ENCODE measurements at places on chromosomes 16 and 17.

GRCh38 chr17:61354895-61355874 is 44.5 kb upstream of the TBX2 start:
- DNase-seq, result no peak

DNA sequence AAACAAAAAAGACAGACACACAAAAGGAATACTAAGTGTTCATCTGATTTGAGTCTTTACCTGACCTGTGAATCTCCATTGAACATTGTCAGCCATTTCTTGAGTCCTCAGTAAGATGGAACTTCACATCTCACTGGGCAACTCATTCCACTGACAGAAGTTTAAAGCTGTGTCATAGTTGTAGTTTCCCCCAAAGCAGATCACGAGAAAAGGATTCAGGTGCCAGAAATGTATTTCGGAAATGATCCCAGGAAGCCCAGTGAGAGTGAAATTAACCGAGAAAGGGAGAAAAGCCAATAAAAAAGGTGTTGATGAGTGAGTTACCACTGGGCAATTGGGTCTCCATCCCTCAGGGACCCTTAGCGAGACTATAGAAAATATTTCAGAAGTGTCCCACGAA is 6.5 kb downstream of the CHD9 start:
- DNase-seq, result no peak

- DNase-seq, result no peak
These were observed 173.8 kb downstream of the C16orf78 start for GRCh38 chr16:49547448-49547847.

GRCh38 chr17:34637548-34638525 is 58.5 kb downstream of the TMEM132E start:
- DNase-seq, result peak; percentile 67

- DNase-seq, result peak; percentile 95
These were observed 105.2 kb downstream of the RPTOR start for GRCh38 chr17:80649672-80650330.

GRCh38 chr17:77457572-77458201 is 316.9 kb downstream of the SEC14L1 start:
- DNase-seq, result no peak

GRCh38 chr17:6668727-6669425 is 17.3 kb downstream of the C17orf100 start:
- no peak for DNase-seq

DNA sequence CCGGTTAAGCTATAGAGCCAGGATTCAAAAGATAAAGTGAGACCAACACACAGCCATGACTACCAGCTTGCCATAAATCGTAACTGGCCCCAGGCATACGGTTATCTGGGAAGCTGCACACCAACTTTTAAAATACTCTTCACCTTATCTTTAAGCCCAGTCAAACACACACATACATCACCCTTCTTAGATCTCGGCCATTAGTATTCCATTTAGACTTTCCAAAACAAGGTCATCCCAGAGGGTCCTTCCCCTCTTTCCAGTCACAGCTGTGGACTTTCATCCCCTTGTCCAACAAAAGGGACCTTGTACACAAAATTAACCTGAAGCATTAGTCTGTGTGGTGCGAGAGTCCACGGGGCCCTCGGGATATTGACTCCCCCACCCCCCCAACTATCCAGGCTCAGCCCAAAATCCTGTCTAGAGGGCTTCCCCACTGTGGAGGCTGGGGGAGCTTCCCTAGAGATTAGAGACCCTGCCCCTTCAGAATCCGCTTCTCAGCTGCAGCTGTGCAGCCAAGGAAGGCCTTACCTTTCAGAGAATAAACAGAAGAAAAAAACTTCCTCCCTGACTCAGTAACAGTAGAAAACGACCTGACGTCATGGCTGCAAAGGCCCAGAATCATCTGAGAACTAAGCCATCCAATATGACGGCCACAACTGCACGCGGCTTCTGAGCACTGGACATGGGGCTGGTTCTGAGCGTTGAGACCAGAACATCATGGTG is 9.9 kb downstream of the ZFHX3 start:
- no peak for DNase-seq

GRCh38 chr17:27631411-27631760 is 398 bp downstream of the LGALS9 start:
- DNase-seq, result no peak

DNA sequence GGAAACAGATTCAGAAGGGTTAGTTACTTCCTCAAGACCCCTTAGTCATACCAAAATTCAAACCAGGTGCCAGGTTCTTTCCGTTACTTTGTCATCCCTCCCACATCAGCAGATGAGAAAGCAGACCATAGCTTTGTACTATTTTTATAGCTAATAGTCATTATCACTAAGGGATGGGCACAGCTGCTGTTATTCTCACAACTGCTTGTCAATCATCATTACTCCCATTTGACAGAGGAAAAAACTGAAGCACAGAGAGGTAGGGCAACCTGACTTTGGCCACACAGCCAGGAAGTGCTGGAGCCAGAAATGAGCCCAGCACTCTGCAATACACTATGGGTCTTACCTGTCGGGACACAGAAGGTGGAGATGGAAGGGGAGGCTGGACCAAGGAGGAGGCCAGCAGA is 30.0 kb downstream of the TEKT5 start:
- no peak for DNase-seq

- no peak for DNase-seq
These were observed 172.0 kb upstream of the CIBAR2 start for GRCh38 chr16:85284141-85284817.

DNA sequence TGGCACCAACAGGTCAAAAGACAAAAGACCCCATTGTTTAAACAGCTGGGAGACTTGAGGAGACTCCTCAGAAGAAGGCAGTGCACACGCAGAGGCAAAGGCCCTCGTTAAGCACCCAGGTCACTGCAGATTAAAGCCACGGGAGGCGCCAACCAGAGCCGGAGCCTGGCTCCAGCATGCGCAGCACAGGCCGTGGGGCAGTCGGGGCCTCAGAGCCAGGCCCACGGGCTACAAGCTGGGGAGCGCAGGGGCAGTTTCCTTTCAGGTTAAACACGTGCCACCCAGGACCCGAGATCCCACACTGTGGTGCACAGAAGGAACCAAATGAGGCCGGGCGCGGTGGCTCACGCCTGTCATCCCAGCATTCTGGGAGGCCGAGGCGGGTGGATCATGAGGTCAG is 9.2 kb downstream of the PIEZO1 start:
- no peak for DNase-seq

DNA sequence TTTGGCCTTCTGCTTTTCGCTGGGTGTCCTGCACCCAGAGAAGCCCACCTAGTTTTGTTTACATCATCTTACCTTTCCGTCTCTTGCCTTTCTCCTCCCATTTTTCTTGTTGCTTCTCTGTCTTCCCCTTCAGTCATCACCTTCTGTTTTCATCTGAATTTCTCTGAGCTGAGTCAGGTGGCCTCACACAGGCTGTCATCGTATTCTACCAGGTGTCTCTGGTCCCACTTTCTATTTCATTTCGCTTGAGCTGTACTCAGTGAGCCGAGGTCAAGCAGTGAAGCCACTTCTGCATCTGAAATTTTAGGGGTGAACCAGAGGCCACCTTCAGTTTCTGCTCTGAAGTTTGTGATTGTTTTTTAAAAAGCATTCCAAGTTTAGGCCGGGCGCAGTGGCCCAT is 9.7 kb downstream of the CRAMP1 start:
- DNase-seq, result no peak

GRCh38 chr16:54633943-54634362 is 296.7 kb upstream of the IRX5 start:
- peak; percentile 19 for DNase-seq

DNA sequence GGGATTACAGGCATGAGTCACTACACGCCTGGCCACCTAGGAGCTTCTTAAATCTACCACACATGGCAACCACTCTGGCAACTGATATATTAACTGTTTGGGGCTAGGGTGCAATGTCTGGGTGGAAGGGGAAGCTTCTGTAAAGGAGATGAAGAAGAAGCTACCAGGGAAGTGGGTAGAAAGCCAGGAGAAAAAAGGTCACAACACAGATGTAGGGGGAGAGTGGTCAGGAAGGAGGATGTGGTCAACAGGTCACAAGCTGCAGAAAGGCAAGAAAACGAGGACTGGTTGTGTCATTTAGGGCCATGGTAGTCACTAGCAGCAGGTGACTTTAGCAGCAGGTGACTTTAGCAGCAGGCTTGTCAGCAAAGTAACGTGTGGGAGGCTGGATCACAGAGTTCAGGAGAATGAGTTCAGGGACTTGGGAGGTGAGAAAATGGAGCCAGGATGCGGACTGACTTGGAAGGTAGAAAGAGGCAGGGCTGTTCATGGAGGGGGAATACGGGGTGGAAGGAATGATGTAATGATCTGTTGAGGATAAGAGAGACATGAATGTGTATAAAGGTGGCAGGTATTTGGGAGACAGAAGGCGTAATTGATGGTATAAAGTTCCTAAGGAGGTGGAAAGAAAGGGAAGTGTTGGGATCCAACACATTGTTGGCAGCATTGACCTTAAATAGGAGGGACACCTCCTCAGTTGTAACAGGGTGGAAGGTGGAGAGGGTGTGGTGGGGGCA is 16.3 kb upstream of the WFIKKN2 start:
- DNase-seq, result no peak

GRCh38 chr17:40714473-40714872 is 10.9 kb upstream of the KRT24 start:
- no peak for DNase-seq

- DNase-seq, result no peak
These were observed 5.8 kb downstream of the GPT2 start for GRCh38 chr16:46889942-46890300.

DNA sequence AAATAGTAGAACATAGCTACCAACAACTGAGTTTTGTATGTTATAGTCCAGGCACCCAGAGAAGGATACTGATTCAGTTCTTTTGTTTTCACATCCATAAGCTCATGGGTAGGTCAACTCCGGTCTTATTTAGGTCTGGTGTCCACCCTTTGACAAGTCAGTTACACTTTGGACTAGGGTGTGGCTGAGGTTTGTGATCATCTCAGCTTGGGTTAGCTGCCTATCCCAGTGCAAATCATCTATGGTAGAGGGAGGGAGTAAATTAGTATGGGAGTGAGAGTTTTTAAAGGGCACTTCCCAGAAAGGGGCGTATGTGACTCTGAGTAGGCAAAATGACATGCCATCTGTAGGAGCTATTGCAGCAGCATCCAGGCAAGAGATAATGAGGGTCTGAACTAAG is 66.1 kb downstream of the TANC2 start:
- no peak for DNase-seq

DNA sequence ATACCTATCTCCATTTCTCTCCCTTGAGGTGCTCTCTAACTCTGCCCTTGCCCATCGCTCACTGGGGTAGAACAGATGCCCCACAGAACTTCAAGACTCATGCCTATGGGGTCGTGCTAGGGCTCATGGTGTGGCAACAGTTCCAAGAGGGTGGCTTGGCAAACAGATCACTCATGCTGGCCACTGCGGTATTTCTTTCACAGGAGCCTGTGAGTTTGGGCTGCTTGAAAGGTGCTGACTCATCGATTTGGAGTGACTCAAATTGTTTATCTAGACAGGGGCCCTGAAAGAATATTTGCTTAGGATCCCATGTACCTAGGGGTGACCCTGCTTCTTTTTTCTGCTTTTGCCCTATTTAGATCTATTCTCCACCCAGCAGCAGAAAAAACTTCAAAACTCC is 69.9 kb downstream of the IRX5 start:
- no peak for DNase-seq

DNA sequence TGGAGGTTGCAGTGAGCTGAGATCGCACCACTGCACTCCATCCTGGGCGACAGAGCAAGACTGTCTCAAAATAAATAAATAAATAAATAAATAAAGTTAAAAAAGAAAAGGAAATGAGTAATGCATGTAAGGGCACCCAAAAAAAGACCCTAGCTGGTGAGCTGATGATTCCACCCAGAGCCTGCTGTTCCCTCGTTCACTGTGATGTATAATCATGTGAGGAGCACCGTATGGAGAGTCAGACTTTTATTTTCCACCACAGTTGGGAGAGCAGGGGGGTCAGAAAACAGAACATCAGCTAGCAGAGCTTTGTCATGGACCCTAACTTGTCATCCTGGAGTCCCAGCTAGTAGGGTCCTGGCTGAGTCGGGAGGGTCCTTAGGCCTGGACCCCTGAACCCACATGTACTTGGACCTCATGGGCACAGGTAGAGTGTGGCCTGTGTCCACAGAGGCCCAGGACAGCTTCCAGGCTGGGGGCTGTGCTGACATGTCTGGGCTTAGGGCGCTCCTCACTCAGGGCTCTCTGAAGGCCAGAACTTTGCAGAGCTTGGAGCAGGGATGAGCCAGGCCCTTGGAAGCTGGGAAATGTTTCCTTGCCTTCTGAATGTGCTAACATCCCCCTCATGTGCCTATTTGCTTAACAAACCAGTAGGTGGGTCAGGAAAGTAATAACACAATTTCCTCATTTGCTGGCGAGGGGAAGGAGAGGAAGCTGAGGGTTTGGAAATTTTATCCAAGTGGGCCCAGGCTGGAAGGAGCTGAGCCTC is 18.8 kb upstream of the LASP1NB start:
- DNase-seq, result peak; percentile 44

GRCh38 chr17:59062509-59062908 is 44.2 kb downstream of the TRIM37 start:
- no peak for DNase-seq

DNA sequence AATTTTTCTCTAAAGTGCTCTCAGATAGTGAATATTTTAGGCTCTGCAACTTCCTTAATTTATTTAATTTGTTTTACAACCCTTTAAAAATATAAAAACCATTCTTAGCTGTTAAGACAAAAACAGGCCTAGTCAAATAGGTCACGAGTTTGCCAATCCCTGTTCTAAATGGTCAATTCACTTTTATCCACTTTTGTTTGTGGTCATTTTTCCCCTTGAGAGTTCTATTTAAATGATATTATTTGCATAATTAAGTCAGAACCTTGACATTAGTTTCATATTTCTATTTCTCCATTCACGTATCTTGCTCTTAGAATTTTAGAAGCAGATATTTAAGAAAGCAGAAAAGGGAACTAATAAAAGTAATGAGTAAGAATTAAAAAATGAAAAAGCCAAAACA is 4.0 kb downstream of the AMFR start:
- DNase-seq, result no peak

GRCh38 chr17:50681263-50682200 is 26.2 kb downstream of the ANKRD40 start:
- DNase-seq, result peak; percentile 93

GRCh38 chr16:66847533-66848067 is 3.4 kb downstream of the CA7 start:
- DNase-seq, result no peak

- no peak for DNase-seq
These were observed 824 bp upstream of the FBXL16 start for GRCh38 chr16:706189-707061.

DNA sequence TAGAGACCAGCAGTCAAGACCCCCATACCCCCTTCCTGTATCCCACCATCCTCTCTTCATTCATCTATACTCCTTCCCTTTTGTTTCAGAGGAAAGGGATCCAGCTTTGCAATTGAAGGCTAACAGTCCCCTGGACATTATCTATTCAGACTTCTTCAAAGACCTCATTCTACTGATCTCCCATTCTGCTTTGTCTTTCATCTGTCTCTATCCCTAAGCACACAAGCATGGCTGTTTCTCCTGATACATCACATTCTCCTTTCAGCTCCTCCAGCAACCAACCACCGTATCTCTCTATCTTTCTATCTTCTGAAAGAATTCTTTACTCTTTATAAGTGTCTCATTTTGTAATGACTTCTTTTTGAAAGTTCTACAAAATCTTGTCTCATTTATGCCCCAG is 9.7 kb upstream of the ARHGAP17 start:
- no peak for DNase-seq

GRCh38 chr17:42585353-42585752 is 7.8 kb upstream of the PSMC3IP start:
- DNase-seq, result no peak
